Tibial nerve (tissue), 4 donors: ENCODE measurements at places on chromosomes 11 and 22. TPM values are rescaled to one million over a fixed set of nuclear protein-coding genes. Genes with fewer than 3 reads are reported as not detected.

OTOG gene
- not detected for total RNA-seq

- H3K27ac ChIP-seq = no peak overlapping the region
- H3K36me3 ChIP-seq = no peaks in the 10 kb centered on the region
- no peak for DNase-seq
- peaks cover 32% of the 10 kb centered on the region for H3K27me3 ChIP-seq
Observed at GRCh38 chr22:35538801-35539321, 1.8 kb upstream of the RASD2 start.

BAIAP2L2 gene
- total RNA-seq = 1.3 TPM

IGLL1 gene
- total RNA-seq = not detected

DNA sequence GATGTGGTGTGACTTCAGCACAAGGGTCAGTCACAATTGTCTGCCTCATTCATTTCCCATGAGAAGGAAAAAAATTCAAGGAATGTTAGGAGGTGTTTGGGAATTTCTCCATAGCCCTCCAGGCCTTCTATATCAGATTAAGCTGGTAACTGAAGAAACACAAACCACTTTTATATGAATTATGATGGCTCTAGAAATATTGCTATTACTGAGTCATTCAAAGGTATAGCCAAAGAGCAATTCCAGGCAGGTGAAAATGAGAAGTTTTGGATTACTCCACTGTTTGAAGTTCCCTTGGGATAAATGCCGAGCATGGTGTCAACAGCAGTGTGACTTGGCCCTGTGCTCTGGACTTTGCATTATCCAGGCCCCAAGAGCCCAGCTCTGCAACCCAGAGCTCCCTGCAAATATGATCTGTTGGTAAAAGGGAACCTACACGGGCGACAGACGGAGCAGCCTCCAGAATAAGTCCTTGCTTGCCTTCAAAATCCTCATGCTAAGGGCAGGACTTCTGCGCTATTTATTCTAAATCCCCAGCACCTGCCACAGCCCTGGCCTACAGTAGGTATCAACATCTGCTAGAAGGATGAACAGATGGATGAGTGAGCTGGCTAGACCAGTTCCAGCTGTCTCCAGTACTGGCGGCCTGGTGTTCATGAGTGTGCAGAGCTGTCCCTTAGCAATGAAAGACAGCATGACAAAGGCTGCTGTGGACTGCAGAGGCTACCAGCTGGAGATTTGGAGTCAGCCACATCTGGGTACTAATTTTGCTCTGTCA is 67.5 kb upstream of the ZBED5 start:
- no peaks in the 10 kb centered on the region for H3K36me3 ChIP-seq
- no peaks in the 10 kb centered on the region for H3K27me3 ChIP-seq
- H3K4me3 ChIP-seq = no peak overlapping the region
- H3K4me1 ChIP-seq = no peaks in the 10 kb centered on the region
- no peak overlapping the region for H3K27ac ChIP-seq

GRCh38 chr11:44307340-44308099 is 2.4 kb downstream of the ALX4 start:
- DNase-seq = no peak
- peaks cover 97% of the 10 kb centered on the region for H3K27me3 ChIP-seq
- H3K36me3 ChIP-seq = no peaks in the 10 kb centered on the region
- no peak overlapping the region for H3K4me3 ChIP-seq

RPS6KA4 gene
- total RNA-seq = 23.7 TPM

GGTLC2 gene
- total RNA-seq = not detected

- H3K36me3 ChIP-seq = peaks cover 3% of the 10 kb centered on the region
- no peak overlapping the region for H3K27ac ChIP-seq
- no peak for DNase-seq
Observed at GRCh38 chr11:9396310-9396709, 11.9 kb downstream of the IPO7 start.

GRCh38 chr11:29027436-29027835 is 919.2 kb downstream of the METTL15 start:
- H3K36me3 ChIP-seq = no peaks in the 10 kb centered on the region
- no peak overlapping the region for H3K4me3 ChIP-seq
- H3K27ac ChIP-seq = no peak overlapping the region
- DNase-seq = no peak
- no peaks in the 10 kb centered on the region for H3K4me1 ChIP-seq

- H3K36me3 ChIP-seq = no peaks in the 10 kb centered on the region
- no peak overlapping the region for H3K4me3 ChIP-seq
- H3K4me1 ChIP-seq = no peaks in the 10 kb centered on the region
Observed at GRCh38 chr11:45158891-45159605, 12.6 kb downstream of the PRDM11 start.
